ENCODE measurements at places on chromosomes 16 and 17.

DNA sequence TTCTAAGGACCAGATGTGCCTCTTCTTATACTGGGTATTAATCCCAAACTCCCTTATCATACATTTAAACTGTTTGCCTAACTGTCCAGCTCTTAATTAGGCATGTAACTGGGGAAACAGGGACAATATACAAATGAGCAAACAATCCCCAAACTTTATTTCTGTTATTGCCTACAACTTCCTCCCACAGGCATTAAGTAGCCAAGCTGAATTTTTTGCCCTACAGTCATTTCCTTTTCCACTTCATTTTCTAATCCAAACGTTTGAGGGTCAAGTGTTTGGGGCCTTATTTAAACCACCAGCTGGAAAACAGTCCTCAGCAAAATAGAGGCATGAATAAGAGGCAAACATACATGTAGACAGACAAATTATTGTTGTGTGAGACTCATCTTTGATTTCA lies 77.4 kb upstream of the CCL2 start:
- DNase-seq, result no peak

DNA sequence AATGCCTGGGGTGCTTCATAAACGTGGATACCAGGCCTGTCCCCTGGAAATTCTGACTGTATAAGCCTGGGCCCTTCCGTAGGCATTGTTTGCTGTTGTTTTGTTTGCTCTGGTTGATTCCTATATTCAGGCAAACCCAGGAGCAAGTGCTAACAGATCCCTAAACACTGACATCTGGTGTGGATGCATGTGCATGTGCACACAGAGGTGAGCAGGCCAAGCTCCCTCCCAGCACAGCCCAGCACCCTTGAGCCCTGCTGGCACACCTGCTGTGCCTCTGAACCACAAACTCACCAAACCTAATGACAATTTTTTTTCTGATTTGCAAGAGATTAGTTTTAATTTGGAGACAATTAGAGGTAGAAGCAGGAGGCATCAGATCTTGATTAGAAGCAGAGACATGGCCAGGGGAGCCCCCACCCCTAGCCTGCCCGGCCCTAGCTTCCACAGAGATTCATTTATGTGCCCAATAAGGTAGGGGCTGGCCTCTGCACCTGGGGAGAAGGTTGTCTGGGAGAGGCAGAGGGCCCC lies 40.4 kb downstream of the TMEM132E start:
- DNase-seq, result no peak

DNA sequence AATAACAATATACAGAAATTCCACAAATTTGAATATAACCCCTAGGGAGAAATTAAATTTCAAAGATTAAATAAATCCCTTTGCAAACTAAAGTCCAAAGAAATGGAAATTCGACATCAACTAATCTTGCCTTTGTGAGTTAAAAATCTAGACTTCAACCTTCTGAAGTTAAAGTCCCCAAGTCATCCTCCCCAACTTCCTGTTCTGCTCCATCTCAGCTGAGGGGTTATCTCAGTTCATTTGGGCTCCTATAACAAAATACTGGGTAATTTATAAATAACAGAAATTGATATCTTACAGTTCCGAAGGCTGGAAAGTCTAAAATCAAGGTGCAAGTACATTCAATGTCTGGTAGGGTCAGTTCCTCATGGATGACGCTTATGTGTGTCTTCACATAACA lies 22.8 kb upstream of the KDM6B start:
- no peak for DNase-seq

DNA sequence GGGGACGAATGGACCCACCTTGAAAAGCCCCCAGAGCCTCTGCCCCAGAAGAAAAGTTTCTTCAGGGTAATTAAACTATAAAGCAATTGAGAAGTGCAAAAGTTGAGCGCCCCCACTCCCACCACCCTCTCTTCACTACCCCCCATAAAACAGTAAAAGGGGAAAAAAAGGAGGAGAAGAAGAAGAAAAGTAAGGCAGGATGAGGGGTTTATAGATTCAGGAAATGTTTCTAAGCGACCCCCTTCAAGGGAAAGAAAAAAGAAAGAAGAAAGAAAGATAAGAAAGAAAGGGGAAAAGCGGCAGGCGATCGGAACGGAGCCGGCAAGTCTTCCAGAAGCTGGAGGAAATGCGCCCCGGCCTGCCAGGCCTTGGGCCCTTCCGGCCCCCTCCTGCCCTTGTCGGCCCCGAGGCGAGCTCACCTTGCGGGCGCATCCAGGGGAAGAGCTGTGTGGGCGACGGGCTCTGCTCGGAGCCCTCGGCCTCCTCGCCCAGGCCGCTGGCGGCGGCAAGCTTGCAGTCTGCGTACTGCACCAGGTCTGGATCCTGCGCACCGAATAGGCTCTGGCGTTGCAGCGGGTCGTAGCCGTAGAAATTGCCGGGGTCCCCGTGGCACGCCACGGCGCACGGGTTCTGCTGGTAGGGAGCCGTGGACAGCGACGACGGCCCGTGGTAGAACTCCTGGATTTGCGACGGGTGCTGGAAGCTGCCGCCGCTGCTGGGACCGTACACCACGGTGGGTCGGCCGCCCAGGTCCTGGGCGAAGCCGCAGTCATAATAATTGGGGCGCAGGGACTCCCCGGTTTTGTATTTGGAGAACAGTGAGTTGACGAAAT lies 1.0 kb downstream of the HOXB8 start:
- DNase-seq, result no peak

GRCh38 chr16:10987361-10988163 lies 43.2 kb downstream of the CLEC16A start:
- no peak for DNase-seq

DNA sequence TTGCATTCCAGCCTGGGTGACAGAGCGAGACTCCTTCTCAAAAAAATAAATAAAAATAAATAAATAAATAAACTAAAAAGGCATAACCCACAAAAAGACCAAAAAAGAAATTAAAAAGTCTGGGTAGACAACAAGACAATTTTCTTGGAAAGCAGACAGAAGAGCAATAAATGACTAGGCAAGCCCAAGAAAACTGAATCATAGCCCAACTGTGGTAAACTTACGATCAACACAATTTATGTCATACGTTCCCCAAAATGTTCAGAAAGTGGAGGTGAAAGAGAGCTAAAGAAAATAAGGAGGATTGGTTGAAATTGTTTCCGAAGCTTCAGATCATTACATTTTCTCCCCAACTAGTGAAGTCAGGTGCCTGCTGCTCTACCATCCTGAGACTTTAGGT lies 31.3 kb upstream of the C17orf78 start:
- no peak for DNase-seq

- DNase-seq, result no peak
Measured at GRCh38 chr16:6008670-6009069, 911.1 kb upstream of the EEF2KMT start.

- DNase-seq, result no peak
Measured at GRCh38 chr17:4738136-4739121, 1.2 kb upstream of the ZMYND15 start.

GRCh38 chr17:42049834-42050392 lies 488 bp downstream of the C17orf113 start:
- no peak for DNase-seq

GRCh38 chr17:30173649-30174048 lies 57.0 kb downstream of the NSRP1 start:
- no peak for DNase-seq

DNA sequence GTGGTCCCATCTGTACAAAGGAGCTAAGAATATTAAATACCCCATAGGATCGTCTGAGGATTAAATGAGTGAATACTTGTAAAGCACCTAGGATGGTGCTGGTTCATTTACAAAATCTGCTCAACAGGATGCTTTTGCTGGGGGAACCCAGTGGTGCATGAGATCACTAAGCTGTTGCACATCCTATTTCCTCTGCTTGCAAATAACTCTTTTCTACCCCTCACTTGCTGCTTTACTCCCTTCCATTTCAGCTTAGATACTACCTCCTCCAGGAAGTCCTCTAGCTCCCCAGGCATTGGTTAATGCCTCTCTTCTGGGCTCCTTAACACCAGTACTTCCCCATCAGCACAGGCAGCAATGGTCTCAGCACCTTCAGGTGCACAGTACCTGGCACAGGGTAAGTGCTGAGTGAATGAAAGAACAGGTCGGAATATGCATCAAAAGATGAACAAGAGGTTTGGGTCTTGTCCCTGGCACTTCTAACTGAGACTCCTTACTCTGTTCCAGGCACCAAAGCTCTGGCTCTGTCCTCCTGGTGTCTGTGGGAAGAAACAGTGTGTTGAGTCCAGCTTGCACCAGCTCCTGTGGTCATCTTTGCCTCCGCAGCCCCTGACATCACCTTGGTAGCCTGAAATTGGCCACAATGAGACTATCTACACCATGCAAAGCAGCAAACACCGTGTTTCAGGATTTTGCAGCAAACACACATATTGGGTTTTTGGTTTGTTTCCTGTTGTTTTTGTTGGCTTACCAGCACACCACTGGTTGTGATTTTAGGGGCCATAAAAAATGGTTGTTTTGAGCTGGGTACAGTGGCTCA lies 24.1 kb upstream of the IL21R start:
- no peak for DNase-seq

- no peak for DNase-seq
Measured at GRCh38 chr17:14353861-14354474, 53.1 kb downstream of the HS3ST3B1 start.

GRCh38 chr16:83315271-83315670 lies 492.5 kb upstream of the HSBP1 start:
- DNase-seq, result no peak

GRCh38 chr16:2044541-2044940 lies 3.1 kb downstream of the NTHL1 start:
- DNase-seq, result no peak

GRCh38 chr17:10116753-10117420 lies 81.5 kb downstream of the GAS7 start:
- DNase-seq, result no peak

- no peak for DNase-seq
Measured at GRCh38 chr16:88013766-88014251, 62.6 kb downstream of the BANP start.

DNA sequence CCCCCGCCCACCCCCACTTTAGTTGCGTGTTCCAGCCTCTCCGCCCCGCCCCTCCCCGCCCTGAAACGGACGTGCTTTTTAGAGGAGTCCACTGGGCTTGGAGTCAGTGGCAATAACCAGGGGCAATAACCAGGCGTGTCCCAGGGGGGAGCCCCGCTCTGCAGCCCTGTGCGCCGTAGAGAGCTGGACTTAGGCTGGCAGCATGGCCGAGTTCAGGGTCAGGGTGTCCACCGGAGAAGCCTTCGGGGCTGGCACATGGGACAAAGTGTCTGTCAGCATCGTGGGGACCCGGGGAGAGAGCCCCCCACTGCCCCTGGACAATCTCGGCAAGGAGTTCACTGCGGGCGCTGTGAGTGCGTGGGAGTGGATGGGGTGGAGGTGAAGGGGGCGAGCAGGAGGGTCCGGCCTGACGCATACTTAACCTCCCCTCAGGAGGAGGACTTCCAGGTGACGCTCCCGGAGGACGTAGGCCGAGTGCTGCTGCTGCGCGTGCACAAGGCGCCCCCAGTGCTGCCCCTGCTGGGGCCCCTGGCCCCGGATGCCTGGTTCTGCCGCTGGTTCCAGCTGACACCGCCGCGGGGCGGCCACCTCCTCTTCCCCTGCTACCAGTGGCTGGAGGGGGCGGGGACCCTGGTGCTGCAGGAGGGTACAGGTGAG lies at the start of gene ALOX15B:
Gene ALOX15B (plus strand): TSS at position 106 of the 657 bp plus-strand sequence. CDS start 97 bp downstream, at position 203.
- no peak for DNase-seq

DNA sequence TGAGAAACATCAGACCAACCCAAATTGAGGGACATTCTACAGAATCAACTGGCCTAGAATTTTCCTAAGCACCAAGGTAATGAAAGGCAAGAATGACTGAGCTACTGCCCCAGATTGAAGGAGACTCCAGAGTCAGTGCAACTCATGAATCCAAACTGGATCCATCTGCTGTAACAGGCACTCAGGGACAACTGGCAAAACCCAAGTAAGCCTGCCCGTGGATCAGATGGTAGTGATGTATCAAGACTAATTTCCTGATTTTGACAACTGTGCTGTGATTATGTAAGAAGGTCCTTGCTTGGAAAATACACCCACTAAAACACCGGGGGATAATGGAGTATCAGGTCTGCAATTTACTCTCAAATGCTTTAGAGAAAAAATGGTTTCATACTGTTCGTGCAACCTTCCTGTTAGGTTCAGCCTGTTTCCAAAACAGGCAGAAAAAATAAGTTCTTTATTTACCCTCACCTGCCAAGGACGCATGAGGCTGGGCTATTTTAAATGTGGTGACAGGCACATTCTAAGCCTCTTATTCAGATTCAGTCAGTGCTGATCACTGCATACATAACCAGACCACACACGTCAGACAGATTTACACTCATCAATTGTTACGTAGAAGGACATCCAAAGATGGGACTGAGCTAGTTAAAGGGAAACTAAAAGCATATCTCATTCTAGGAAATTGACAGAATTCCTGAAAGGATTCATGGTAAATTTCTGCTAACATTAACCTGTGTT lies 7.0 kb downstream of the MBTPS1 start:
- DNase-seq, result no peak

GRCh38 chr16:66943426-66944053 lies 8.2 kb downstream of the CES2 start:
- DNase-seq, result no peak

GRCh38 chr17:42640121-42640520 lies 19.0 kb upstream of the TUBG2 start:
- DNase-seq, result no peak

GRCh38 chr16:2252806-2253148 lies 1.4 kb upstream of the ECI1 start:
- DNase-seq, result no peak

DNA sequence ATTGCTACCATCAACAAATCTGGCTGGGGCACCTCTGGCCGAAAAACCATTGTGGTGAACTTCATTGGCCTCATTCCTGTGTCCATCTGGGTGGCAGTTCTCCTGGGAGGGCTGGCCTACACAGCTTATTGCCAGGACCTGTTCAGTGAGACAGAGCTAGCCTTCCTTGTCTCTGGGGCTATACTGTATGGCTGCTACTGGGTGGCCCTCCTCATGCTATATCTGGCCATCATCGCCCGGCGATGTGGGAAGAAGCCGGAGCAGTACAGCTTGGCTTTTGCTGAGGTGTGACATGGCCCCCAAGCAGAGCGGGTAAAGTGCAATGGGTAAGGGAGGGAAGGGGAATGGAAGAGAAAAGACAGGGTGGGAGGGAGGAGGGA lies 9.5 kb downstream of the HAS3 start:
- no peak for DNase-seq

DNA sequence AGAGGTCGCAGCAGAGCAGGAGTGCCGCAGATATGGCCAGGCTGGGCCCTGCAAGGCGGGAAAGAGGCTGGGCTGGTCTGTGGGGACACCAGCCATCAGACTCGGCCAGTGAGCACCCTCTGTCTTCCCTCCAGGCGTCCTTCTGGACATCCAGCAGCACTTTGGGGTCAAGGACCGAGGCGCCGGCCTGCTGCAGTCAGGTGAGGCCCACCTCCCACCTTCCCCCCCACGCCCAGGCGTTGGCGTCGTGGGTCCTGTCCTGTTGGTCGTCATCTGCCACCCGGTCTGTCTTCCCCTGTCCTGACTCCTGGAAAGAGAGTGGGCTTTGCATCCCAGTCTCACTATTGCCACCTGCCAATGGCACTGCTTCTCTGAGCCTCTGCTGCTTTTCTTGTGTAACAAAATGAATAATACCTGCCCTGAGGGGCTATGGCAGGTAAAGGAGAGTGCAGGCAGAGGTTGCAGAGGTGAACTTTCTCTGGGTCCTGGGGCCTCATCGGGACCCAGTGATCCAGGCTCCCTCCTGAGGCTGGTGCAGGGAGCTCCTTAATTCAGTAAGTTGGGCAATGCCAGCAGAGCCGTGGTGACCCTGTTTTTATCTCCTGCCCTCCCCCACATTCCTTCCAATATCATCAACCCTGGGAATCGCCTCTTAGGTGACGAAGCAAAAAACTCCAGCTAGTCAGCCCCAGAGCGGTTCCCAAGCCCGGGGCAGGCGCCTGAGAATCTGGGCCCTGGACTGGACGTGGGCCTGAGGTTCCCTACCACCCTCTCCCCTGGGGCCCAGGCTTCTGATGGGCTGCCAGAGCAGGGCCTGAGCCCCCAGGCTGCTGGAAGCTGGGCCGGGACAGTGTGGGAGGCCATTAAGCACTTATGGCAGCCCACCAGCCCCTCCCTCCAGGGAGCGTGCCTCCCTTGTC lies 14.7 kb downstream of the SPNS2 start:
- DNase-seq, result no peak
